ENCODE measurements at places on chromosomes 5 and 9.

DNA sequence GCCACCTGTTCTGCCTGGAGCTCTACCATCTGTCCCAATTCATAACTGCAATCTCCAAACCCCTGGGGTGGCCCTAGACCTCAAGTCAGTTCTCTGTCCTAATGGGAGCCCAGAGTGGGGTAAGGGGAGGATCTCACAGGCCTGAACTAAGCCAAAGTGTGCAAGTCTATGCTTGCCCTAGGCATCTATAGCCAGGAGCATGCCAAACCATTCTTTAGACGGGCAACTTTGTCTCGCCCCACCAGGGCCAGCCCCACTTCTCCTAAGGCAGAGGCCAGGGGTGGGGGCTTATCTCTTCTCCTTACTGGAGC, 3.3 kb downstream of the ACSL6 start:
- DNase-seq = no peak

DNA sequence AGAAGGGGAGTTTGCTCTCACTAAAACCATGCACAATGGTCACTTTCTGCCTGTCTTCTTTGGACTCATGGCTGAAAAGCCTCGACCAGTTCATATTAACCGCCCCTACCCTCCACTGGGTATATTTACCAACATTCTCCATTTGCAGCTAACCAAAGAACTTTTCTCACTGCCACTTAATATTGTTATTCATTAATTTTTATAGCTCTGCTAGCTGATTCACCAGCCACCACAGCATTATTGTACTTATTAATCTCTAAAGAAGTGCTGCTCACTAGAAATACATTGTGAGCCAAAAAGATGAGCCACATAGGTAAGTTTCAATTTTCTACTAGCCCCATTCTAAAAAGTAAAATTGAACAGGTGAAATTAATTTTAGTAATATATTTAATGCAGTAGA, 33.4 kb upstream of the SMIM32 start:
- DNase-seq = no peak

DNA sequence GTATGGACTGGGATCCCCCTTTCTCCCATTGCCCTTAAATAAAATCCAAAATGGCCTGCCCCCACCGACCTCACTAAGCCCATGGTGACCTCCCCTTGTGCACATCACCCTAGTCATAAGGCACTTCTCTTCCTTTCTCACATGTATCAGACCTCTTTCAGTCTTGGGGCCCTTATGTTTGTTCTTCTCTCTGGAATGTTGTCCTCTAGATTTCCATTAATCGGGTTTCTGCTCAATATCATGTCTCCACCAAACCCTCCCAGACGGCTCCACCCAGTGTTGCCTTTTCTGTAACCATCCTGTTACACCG, 196.3 kb downstream of the ERCC6L2 start:
- no peak for DNase-seq

- no peak for DNase-seq
Measured at GRCh38 chr5:78593465-78593864, 55.1 kb downstream of the LHFPL2 start.

- DNase-seq = no peak
Measured at GRCh38 chr5:171538681-171539080, 119.2 kb downstream of the FGF18 start.

DNA sequence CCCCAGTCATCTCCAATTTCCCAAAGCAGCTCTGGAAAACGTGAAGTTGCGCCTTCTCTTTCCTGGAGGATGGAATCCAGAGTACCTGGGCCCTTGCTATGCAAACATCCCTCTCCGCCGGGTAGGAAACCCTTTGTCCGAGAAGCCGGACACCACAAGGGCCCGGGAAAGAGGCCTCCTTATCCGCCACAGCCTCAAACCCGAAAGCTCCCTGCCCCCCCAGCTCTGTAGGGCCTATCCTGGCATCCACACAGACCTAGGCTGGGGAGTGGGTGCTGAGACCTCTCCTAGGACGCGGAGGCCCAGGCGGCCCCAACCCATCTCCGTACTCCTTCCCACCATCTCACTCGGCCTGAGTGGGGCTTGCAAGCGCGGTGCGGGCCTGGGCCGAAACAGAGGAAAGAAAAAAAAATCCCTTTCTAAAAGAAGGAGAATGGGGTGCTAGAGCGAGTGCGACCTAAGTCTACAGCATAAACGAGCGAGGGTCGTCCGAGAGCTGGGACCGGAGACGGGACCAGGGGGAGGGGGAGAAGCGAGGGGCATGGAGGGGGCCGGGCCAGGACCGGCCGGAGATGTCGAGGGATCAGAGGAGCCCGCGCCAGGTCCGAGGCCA, 624 bp downstream of the FBXW11 start:
- DNase-seq = no peak
